ENCODE measurements at places on chromosomes 2 and 18.

- DNase-seq, result no peak
Measured at GRCh38 chr2:71250935-71251334, 24.0 kb upstream of the PAIP2B start.

DNA sequence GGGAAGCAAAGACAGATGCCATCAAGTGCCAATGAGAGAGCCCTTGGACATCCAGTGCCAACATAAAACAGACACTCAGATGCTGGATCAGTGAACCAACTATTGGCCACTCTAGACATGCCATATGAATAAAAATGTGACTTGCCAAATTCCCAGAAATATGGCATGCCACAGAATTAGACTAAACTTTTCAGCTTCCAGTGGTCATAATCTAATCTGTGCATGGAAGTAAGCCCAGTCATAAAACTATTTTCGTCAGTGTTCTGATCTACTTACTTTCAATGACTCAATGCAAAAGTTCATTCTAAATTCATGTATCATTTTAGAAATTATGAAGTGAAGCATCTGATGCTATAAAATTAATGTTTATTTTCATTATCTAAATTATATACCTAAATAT is 1506.2 kb upstream of the NXPH2 start:
- no peak for DNase-seq

DNA sequence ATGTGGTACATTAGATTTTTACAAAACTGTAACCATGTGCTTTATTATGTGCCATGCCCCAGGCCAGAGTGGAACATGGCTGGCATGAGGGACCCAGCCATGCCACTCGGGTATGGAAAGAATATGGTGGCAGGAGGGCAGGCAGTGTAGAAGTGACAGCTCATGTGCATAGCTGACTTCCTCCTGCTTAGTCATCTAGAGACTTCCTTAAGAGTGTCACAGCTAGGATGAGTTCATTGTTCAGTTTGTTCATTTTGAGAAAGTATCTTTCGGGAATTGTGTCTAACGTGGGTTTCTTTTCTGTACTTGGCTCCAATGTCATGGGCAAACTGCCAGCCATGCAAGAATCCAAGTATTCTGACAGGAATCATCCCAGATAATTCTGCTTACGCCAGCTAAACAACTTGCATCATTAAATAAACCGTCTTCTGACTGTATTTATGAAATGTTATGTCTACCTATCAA is 94.3 kb upstream of the ITGB6 start:
- no peak for DNase-seq

GRCh38 chr2:6637330-6637729 is 228.4 kb downstream of the CMPK2 start:
- DNase-seq, result no peak

GRCh38 chr2:236343400-236344161 is 79.4 kb upstream of the ASB18 start:
- peak; percentile 67 for DNase-seq

- no peak for DNase-seq
Measured at GRCh38 chr2:238285653-238286082, 2.7 kb downstream of the PER2 start.

All from HCT116 (cell line).